Fibroblast of gingiva (primary cell): ENCODE measurements at places on chromosomes 3 and 15.

DNA sequence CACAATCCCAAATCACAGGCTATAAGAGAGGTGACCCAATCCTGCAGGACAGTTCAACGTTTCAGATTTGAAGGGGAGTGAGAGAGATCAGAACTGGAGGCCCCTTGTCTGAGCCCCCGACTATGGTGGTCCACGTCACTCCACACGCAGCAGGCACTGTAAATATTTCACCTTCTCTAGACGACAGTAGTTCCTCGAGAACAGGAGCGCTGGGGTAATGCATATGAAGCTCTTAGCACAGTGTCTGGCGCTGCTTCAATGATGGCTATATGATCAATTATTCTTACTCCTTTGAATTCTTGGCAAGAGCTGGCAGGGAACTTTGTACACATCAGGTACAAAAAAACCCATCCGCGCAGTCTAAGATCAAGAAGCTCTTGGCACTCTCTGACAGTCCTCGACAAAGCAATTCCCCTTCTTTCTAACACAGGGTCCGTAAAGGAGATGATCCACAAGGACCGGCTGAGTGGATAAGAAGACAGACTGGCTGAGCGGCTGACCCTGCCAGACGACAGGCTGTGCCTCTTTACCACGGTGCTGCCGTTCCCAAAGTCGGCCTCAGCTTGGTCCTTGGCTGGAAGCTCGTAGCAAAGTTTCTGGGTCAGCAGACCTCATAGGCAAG lies 522 bp upstream of the NRROS start:
- no peak for DNase-seq

DNA sequence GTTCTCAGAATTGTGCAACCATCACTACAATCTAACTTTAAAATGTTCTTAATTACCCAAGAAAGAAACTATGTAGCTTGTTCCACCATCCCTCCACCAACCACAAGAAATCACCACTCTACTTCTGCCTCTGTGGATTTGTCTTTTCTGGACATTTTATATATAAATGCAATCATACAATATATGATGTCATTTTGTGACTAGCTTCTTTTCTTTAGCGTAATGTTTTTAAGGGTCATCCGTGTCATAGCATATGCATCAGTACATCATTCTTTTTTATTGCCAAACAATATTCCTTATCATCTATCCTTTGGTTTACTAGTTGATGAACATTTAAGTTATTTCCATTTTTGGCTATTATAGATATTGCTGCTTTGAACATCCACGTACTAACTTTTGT lies 5.8 kb downstream of the ROBO2 start:
- no peak for DNase-seq

GRCh38 chr3:53102601-53103147 lies 27.6 kb downstream of the RFT1 start:
- DNase-seq = no peak

DNA sequence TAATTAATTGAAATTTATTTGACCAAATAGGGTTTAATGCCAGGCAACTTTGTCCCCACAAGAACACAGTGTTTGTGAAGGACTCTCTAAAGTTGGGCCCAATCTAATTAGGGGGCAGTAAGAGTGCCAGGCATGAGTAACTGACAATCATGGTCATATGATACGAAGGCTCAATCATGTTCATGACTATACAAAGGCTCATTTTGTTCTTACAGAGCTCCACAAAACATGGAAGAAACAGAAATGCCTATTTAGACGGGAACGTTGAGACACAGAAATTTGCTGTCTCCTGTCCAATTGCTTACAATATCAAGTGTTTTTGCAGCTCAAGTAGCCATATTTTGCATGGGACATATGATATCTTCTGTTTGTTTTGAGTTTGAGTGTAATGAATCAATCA lies 391.1 kb downstream of the SI start:
- no peak for DNase-seq

DNA sequence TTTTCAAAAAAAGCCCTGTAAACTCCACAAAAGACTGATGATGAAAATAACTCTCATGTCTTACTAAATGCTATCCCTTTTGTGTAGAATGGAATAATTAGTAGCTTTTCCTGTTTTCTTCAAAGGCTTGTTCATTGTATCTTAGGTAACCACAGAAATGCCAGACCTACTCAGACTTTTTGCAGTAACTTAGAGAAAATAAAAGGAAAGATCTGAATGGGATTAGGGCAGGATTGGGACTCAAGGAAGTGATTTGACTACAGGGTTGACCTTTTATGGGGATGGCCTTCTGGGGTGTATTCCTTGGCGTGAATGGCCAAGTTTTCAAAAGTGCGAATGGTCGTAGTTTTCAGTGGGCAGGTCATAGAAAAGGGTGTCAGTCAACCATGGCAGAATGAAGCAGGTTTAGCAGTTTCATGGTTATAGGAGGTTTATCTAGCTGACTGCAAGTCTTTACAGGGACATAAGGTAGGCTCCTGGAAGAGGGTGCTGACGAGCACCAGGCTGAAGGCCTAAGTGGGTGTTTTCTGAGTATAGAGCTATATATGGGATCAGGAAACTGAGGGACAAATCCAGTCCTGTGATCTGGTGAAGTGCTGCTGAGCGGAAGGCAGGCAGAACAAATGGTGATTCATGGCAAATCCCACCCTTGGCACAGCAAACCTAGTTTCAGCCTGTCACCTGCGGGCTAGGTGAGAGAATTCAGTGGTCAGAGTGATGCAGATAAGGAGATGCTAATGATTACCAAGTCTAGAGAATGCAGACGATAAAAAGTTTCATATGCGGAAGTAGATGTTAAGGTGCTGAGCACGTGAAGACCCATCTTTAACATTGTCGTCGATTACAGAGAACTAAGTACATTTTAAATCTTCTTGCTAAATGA lies 46.4 kb downstream of the IL1RAP start:
- no peak for DNase-seq

- DNase-seq = no peak
Observed at GRCh38 chr3:23084367-23084766, 118.8 kb upstream of the UBE2E2 start.

DNA sequence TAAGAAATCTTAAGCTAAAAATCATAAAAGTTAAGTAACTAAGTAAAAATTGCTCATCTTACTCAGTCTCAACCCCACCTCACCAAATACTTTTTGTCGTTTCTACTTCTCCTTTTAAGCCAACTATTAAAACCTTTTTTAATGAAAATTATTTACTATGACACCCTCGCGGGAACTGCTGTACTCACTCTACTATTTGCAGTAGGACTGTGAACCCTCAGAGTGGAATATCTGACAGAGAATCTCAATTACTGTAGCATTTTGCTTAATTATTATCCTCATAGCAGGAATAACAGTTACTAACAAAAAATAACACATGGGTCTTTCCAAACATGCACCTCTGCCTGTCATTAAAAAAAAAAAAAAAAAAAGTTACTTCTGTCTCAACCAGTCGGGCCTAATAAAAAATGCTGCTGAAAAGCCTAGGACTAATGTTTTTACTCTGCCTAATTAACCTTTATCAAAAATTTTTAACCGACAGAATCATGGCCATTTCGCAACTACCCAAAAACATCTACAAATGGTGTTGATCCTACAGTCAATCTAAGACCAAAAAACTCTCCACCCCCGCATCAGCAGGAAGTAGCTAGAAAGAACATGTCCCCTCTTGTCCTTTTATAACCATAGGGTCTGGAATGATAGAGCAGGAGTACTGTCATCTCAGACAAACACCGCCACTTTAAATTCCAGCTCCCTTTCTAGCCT lies 10.2 kb downstream of the ALDH1L1 start:
- DNase-seq = no peak

DNA sequence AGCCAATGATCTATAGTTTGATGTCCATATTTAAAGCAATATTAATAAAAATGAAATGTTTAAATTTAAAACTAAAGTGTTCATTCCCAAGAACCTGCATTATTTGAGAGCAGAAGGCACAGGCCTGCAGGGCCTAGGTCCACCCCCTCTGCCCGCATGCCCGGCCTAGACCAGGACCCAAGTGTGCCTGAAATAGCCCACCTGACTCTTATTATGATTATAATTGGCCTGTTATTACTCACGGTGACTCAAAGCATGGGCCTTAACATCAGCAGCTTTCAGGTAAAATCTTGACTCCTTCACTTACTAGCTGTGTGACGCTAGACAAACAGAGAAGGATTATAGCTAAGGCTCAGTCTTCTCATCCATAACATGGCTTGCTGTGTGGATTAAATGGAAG lies 128.8 kb downstream of the PLCL2 start:
- DNase-seq = no peak
